ENCODE measurements at places on chromosomes 2 and 18.

DNA sequence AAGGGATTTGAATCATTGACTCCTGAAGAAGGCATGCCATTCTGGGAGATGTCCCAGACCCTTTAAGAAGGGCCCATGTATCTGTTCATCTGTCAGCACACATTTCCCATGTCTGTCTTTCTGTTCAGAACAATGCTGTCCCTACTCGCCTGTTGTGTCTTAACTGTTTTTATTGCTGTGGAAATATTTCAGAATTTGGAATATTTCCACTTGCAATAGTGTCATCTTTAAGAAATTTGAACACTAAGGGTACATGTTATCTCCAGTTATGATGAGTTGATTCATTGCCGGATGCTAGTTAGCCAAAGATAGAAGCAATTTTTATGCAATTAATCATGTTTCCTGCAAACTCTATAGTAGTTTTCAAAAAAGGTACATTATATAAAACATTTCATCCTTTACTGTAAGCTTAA is 36.9 kb upstream of the NT5C1B start:
- DNase-seq, result no peak

- no peak for DNase-seq
Measured at GRCh38 chr2:144825331-144826020, 305.6 kb upstream of the ZEB2 start.

- no peak for DNase-seq
Measured at GRCh38 chr2:236636714-236637470, 67.3 kb downstream of the ACKR3 start.

- no peak for DNase-seq
Measured at GRCh38 chr2:28168376-28168775, 224.3 kb upstream of the FOSL2 start.

DNA sequence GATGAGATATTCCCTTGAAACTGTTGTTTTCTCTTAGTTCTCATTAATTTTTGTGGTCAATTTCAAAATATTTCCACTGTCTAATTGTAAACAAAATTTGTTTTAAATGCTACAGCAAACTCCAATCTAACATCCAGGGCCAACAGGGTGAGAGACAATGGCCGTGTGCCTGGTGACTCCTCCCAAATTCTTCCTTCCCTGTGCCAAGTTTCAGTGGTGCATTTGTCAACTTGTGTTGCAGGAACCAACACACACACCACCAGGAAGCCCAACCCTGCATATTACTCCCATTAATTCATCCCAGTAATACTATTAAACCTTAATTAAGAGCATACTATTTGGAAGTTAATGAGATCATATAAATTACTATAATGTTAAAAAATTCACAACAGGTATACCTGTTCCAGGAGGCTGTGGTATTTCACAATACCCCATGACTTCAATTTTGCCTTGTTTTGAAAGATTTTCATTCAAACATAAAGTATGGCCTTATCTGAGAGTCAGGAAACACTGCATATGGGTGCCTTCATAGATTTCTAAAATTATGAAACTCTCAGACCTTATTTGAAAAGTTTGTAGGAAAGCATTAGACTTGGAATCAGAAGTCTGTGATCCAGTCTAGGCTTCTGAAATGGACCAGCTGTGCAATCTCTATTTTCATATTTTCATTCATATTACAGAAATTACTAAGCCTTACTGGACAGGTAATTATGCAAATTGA is 1.1 kb downstream of the SERPINB2 start:
- DNase-seq, result no peak

- DNase-seq, result no peak
Measured at GRCh38 chr18:78424403-78425018, 555.1 kb upstream of the SALL3 start.

GRCh38 chr18:25557011-25557410 is 205.0 kb upstream of the ZNF521 start:
- DNase-seq, result no peak

DNA sequence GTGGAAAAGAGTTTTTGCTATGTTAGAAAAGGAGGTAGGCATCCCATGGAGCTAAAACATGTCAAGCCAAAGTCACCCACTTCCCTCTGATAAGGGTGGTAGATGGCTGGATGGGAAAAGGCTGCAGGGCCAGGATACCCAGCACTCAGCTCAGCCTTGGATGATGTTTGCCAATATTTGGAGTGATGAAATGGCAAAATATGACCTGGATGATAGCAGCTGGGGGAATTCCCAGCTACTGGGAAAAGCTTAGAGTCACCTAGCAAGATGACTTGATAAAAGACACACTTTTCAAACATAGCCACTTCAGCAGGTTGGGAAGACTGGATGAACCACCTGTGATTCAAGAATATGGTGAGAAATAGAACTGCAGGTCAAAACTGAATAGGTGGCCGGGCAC is 10.1 kb downstream of the RFX8 start:
- DNase-seq, result no peak

GRCh38 chr2:11160731-11161455 is 5.6 kb downstream of the SLC66A3 start:
- no peak for DNase-seq

DNA sequence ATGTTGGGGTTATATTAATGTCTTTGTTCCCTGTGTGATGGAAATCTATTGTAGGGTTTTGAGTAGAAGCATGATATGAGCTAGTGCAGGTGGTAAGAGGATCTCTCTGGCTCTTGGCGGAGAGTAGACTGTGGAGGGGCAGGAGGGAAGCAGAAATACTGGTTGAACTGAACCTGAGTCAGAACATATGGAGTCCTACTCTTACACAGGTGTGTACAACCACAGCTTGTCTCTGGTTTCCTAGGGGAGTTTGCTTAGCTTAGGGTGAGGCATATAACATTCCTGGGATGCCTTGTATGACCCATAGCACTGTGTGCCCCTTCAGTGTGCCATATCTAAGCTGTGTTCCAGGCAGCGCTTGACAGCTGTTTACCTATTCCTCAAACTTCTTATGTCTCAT is 97.3 kb upstream of the GCFC2 start:
- no peak for DNase-seq

- DNase-seq, result no peak
Measured at GRCh38 chr2:141271346-141271745, 859.5 kb downstream of the LRP1B start.
